ENCODE measurements at places on chromosomes 1 and 21.
A peak's percentile ranks its signal among the peaks of the same experiment; 100 is the strongest.

DNA sequence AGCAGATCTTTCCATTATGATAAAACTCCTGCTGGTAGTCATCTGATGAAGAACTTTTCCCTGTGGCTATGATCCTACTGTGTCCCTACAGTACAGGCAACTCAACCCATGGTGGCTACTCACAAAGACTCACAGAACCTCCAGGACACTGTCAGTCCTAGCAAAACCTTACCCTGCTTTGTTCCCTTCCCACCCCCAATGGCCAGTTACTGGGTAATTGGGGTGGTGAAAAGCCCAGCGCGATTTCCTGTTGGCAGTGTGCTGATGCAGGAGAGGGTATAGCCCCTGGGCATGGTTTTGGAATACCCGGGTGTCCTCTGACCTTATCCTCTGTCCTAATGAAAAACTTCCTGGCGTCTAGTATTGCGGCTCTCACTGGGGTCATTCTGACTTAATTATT, 533 bp upstream of the RGL1 start:
- peak; percentile 60 for DNase-seq

- DNase-seq: peak; percentile 69
Measured at GRCh38 chr1:205317311-205317917, 4.1 kb downstream of the NUAK2 start.

DNA sequence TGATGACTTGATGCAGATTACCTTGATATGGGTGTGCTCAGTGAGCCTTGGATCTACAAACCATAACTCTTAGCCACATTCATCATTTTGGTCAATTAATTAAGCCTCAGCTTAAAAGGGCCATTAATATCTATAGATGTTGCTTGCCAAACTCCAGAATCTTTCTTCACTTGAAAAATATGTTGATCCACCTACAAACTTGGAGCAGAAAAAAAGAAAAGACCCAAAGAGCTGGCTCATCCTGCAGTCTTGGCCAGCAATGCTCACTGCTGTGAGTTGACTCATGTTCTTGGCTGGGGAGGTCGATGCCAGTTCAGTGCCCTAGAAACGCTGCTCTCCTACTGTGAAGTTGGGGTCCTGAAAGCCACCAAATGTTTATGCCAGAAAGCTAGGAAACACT, 75.4 kb downstream of the DPT start:
- DNase-seq: no peak

GRCh38 chr1:172326136-172326535, 94.3 kb upstream of the C1orf105 start:
- no peak for DNase-seq

- DNase-seq: no peak
Measured at GRCh38 chr1:219990782-219991510, 55.4 kb downstream of the EPRS1 start.

- no peak for DNase-seq
Measured at GRCh38 chr1:172991674-172992400, 58.9 kb downstream of the TNFSF18 start.

DNA sequence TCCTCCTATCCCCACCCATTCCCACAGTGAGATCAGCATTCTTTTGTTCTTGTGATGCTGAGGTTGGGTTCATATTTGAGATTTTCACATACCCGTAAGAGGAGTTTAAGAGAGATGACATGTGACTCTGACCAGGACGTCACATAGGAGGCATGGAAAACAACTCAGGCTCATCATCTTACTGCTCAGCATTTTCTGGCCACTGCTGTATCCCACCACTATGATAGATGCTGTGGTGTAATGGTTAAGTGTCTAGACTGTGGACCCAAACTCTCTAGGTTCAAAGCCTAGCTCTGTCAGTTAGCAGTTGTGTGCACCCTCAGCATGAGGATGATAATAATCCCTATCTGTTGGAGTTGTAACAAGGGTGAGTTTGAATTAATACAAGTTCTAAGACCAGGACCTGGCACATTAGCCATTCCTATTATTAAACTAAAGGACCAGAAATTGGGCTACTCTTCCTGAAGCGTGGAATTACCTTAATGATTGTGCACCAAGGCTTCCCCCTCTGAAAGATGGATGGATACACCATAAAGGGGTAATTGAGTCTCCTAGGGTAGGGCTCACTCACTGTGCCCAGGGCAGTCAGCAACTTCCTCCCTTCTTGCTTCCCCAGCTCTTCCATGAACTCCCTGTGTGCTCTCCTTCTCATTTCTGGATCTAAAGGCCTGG, 40.9 kb downstream of the LGR6 start:
- no peak for DNase-seq

DNA sequence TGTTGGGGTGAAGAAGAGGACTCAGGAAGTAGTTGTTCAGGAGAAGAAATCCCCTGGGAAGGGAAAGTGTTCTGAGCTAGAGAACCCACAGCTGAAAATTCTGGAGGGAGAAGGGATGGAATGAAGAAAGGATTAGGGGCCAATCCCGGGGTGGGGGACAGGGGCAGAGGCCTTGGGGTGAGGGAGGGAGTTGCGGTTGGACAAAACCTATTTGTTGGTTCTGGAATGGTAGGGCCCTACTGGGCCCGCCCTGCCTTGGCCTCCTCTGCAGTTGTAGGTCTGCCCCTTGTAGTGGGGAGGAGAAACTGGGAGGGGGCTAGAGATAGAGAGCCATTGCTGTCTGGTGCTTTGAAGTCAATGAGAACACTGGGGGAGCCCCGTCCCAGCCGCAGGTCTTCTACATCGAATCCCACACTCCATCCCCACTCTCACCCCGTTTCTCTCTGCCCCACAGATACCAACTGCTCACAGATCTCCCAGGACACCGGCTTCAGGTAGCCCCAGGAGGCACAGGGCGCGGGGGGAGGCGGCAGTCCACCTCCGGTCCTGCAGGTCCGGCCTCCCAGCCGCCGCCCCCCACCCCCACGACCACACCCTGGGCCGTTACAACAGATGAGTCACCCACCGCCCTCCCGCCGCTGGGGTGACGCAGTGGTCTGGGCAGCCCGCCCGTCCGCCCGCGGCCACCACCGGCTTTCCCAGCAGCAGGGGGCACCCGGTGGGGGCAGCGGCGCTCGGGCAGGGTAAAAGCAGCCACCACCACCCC, 1.1 kb downstream of the TAGLN2 start:
- peak; percentile 93 for DNase-seq

DNA sequence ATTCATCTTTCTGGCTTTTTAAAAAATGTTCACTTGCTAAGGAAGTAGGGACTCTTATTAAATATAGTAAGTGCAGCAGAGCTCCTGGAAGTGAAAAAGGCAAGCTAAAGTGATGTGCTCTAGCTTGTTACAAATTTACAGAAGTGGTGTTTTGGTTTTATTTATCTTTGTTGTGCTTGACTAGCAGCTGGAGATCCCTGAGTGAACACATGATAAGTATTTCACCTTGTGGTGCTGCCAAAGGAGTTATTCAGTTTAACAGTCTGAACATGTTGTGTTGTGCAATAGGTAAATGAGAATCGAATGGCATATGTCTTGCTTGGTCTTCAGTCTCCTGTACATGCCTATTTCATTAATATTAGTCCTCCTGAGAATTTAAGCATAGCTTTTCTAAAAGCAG, 315.7 kb downstream of the TPR start:
- no peak for DNase-seq

- no peak for DNase-seq
Measured at GRCh38 chr1:35461966-35462651, 95.1 kb downstream of the KIAA0319L start.

GRCh38 chr21:41653954-41654491, 112.8 kb downstream of the RIPK4 start:
- no peak for DNase-seq

Measured in femur (tissue), 1 donor.